ENCODE measurements at places on chromosomes 16 and 17.

- no peak for DNase-seq
Observed at GRCh38 chr16:25855818-25856217, 164.1 kb downstream of the HS3ST4 start.

GRCh38 chr16:87576171-87576570, 26.1 kb upstream of the JPH3 start:
- DNase-seq, result no peak

DNA sequence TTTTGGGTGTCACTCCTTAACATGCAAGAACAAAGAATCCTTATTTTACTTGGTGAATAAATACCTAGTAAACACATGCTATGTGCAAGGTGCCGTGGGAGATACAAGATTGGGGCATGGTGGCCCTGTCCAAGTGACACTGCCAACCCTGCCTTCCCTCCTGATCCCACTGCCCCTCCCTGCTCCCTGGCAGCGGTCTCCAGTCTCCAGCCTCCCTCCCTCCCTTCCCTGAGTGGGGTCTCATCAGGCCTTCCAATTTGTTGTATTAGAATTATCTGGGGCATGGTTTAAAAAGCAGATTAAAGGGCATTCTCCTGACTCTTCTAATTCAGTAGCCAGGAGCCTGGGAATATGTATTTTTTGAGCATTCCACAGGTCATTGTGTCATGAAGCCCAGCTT, 12.5 kb upstream of the TMED6 start:
- DNase-seq, result no peak

- DNase-seq, result no peak
Observed at GRCh38 chr17:16969931-16970906, 1.7 kb downstream of the TNFRSF13B start.

DNA sequence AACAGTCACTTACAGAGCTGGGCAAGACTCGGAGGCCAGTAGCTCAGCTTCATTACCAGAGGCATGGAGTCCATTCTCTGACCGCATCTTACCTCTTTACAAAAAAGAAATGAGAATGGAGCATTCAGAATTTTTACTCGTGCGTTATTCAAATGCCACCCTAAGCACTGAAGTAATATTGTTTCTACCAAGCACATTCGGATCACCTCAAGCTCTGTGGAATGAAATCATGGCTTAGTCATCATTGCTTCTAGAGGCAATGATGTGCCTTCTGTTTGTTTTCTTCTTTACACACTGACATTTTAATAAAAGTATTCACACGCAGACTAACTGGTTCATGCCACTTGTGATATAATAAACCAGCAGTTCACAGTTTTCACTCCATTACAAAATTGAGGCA, 206.8 kb downstream of the PHKB start:
- DNase-seq, result no peak

DNA sequence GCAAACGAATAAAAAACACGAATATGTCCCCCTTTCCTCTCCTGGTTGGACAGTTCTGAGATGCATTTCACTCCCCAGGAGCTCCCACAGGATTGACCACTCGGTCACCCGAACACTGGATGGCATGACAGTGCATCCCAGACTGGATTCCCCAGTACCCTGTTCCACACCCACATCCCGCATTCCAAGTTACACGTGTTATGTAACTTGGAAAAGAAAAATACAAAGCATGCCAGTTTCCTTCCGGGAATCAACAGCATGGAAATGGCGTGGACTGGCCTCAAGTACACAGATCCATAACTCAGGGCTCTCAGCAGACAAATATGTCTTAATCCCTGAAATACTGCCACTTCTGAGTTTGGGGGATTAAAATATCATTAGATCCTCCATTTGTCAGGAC, 12.6 kb upstream of the KLHL36 start:
- DNase-seq, result no peak

GRCh38 chr17:58706351-58707140, 14.1 kb downstream of the RAD51C start:
- DNase-seq, result no peak

DNA sequence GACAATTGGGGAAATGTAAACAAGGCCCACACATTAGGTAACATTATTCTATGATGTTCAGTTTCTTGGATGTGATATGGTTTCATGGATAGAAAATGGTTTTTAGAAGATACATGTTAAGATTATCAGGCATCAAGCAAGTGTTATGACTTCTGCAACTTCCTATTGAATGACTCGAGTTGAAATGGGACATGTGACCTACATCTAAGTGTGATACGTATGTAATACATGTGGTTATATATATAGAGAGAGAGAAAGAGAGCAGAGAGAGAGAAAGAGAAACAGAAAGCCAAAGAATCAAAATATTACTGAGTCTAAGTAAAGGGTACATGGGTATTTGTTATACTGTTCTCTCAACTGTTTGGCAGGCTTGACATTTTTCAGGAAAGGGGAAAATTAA, 1.7 kb downstream of the TMEM170A start:
- DNase-seq, result no peak

- DNase-seq, result no peak
Observed at GRCh38 chr16:12245921-12246720, 269.6 kb downstream of the SNX29 start.

DNA sequence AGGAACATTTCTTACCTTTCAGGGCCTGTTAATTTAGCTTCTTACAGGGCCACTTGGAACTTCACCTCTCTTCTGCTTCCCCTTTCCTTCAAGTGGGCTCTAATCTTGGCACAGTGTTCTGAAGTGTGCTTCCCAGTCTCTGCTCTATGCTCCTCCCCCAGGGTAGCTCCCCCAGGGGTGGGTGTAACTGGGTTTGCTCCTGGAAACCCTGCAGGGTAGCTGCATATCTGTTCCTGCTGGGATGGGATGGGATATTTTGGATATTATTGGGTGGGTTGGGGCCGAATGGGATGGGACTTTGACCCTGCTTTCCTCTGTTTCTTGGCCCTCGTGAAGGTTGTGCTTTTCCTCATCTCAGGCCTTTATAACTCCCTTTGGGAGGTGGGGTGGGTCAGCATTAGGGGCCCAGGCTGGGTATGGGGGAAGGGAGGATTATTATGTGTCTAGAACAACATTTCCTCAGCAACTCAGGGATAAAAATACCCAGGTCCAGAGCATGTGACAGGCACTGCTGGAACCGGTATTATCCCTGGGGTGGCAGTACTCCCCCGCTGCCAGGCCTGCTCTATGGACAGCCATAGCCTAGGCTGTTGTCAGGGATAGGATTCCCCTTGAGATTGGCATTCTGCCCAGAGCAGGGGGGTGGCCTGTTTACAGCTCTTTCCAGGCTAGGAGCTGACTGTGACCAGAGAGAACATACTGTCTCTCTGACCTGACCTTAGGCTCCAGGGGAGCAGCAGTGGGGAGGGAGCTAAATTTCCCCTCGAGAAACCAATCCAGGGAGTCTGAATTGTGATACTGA, 5.0 kb downstream of the NFE2L1 start:
- DNase-seq, result no peak

DNA sequence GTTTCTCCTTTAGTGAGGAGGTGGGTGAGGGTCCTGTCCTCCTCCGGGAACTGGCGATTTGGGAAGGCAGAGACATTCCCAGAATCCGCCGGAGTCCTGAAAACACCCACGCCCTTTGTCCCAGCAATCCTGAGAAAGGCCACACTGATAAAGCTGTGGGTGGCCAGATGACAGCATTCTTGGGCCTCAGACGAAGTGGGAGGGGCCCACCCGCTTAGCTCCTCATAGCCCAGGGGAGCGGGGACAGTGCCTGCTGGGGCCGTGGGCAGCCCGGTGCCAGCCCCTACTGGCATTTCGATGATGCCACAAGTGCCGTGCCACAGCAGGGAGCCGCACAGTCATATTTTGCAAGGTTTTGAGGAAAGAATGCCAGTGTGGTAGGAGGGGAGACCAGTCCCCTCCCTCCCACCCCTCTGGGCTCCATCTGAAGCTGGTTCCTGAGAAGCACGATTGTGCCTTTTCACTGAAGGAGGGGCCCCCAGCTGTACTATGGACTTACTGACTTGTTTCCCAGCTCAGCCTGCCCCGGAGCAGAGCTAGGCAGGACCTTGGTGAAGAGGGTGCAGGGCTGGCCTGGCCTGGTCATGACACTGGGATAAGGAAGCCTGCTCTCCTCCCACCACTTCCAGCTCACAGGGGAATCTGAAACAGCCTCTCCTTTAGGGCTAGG, 20.9 kb upstream of the MPRIP start:
- no peak for DNase-seq

GRCh38 chr16:56428091-56428490, 2.7 kb upstream of the AMFR start:
- no peak for DNase-seq

DNA sequence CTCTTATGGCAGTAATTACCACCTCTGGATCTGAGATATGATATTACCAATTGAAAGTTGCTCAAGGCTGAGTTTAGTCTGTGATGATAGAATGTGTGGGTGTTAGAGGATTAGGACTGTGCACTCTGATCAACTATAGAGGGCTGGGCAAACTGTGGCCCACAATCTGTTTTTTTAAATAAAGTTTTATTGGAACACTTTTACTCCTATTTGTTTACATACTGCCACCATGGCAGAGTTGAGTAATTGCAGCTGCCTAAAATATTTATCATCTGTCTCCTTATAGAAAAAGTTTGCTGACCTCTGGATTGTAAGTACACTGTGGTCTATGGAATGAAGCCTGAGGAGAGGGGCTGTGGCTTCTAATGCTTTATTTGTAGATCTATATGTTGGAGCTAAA, 71.5 kb upstream of the N4BP1 start:
- no peak for DNase-seq
